ENCODE measurements at places on chromosomes 12 and 14.
A peak's percentile ranks its signal among the peaks of the same experiment; 100 is the strongest.

GRCh38 chr14:94930690-94931089 is 160.8 kb upstream of the GSC start:
- DNase-seq = no peak

- no peak for DNase-seq
These were observed 5.7 kb upstream of the ZNF385A start for GRCh38 chr12:54390176-54390667.

DNA sequence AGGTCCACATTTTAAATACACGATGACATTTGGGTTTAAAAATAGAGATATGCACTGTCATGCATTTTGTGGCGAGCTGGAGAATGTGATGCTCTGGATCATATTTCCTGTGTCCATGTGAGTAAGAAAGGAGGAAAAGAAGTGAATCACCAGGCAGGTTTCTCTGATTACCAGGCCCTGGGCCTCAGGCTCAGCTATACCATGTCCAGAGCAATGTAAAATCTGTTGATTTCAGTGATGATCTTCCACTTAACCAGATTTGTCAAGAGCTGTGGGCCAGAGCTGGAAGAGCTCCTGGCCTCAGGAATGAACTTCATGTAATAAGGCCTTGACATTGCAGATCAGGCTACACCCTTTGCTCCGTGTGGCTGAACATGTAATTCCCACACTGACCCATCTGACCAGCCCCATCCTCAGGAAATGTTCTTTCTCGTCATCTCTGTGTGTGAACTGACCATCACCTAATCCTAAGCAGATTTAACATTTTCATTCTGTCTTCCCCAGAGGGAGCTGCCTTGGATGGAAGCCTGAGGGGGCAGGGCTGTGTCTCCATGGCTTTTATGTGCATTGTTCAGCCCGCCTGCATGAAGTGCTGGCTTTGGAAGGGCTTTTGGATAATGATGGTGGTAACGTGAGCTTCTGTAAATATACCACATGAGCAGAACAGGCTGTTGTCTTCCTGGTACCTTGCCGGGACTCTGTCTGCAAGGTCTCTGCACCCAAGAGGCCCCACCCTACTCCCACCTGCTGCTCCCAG is 54.5 kb downstream of the CRACR2A start:
- peak; percentile 97 for DNase-seq

DNA sequence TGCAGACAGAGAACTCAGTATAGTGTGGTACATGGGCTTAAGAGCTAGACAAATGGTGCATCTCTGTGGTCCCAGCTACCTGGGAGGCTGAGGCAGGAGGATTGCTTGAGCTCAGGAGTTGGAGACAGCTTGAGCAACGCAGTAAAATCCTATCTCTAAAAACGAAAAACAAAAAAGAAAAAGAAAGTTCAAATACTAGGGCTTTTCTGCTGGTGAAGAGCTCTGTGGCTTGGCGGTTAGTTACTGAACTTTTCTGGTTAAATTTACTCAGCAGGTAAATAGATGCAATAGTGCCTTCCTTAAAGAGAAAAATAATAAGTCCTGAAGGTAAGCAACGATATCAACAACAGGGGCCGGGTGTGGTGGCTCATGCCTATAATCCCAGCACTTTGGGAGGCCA is 31.4 kb upstream of the RAP1B start:
- DNase-seq = no peak

DNA sequence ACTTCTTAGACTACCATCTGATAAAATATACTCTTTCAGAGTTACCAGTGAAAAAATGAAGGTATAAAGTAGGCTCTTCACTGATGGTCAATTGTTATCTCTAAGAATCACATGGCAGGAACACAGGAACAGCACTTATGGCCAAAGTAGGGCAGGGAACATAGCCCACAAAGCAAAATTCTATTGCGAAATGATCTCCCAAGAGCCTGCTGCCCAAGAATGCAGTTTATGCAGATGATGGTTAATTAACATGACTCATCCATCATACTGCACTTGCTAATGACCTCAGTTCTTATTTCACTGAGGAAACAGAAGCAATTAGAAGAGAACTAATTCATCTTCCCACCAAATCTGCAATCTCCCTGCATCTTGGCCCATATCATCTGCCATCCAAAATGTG is 133.8 kb downstream of the SLC2A13 start:
- no peak for DNase-seq

- no peak for DNase-seq
These were observed 381.7 kb upstream of the CCDC196 start for GRCh38 chr14:66104486-66104885.

DNA sequence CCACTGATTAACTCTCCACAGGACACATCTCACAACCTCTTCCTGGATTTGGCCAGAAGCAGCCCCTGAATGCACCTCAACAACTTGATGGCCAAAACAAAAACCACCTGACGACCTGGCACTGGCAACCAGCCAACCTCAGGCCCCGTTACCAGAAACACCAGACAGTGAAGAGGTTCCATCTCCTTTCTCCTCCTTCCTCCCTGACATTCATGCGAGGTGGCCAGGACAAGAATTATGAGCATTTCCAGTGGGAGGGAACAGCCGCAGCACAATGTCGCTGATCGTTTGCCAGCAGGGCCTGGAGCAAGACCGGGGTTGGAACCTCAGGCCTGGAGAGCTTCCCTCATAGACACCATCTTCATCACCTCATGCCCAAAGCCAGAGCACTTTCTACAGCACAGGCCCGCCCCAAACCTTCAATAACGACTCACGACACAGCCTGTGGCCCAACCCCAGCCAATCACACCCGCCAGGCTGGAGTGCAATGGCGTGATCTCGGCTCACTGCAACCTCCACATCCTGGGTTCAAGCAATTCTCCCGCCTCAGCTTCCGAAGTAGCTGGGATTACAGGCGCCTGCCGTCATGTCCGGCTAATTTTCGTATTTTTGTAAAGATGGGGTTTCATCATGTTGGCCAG is 48.7 kb downstream of the CCDC88C start:
- no peak for DNase-seq

DNA sequence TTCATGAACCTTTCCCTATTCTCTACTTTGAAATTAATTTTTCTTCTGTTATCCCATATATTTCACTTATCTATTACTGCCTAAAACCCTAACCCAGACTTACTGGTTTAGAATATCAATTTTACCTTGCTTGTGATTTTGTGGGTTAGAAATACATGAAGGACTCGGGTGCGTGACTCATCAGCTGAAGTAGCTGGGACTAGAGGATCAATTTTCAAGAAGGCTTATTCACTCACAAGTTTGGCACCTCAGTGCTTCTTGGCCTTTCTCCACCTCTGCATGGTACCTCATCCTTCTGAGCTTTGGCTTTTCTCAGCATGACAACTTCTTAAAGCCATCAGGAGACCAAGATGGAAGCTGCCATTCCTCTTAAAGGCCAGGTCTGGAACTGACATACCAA is 57.8 kb downstream of the TMEM117 start:
- no peak for DNase-seq

GRCh38 chr14:95222151-95222631 is 64.9 kb upstream of the DICER1 start:
- DNase-seq = no peak

All from NCI-H2029 treated with DMSO at 0.1 percent for 48 hours (cell line).